ENCODE measurements at places on chromosomes 6 and 20.

DNA sequence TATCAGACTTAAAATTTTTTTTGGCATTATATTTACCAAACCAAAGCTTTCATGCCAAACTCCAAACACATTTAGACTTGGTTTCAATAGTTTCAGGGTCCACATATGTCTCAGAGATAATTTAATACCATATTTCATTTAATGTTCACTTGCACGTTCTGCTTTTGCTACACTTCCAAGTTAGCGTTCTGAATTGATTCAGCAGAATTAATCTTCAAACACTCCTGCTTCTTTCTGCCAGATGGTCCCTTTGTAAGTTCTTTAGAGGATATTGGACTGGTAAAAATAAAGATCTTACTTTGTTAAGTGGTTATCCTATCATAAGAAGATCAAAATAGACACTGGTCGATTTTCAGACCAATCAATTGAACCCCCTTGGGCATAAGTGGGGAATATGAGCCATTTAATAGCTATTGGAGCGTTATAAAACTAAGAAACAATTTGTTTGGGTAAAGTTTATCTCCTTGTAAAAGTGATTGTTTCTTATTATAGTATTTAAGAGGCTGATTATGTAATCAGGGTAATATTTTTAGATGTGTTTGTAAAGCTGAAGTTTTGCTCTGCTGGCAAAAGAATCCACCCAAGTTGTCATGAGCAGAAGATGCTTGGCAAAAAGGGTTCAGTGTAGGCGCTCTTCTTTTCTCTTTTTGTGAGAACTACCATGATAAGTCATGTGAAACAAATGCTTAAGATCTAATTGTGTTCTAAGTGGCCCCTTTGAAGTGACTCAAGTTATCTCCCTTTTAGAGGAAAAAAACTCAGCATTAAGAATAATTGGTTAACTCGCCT is 92.2 kb downstream of the MCHR2 start:
- no peak for DNase-seq

- no peak for DNase-seq
These were observed 6.8 kb downstream of the CGA start for GRCh38 chr6:87088076-87088475.

DNA sequence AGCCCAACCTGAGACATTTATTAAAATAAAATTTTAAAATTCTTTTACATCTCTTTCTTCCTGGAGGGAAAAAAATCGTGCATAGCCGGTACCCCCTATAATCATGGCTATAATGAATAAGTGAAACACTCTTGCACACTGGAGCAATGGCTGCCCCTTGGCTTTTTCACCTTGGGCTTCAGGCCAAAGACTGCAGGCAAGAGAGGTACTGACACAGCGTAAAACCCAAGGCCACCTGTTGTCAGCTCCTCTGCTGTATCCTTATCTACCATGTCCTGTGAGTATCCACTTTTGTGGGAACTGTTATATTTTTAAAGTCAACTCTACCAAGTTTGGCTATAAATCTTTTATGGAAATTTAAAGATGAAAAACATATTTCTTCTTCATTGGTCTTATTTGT is 23.0 kb upstream of the LY86 start:
- DNase-seq: no peak

DNA sequence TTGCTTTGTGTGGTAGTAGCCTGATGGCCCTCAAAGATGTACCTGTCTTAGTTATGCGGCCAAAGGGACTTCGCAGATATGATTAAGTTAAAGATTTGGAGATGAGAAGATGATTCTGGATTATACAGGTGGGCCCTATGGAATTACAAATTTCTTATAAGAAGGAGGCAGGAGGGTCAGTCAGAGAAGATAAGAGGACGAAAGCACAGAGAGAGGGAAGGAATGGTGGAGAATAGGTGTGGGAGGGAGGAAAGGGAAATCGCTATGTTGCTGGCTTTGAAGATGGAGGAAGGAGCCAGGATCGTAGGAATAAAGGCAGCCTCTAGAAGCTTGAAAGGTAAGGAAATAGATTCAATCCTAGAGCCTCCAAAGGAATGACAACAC is 1.2 kb upstream of the TSPYL1 start:
- DNase-seq: no peak

DNA sequence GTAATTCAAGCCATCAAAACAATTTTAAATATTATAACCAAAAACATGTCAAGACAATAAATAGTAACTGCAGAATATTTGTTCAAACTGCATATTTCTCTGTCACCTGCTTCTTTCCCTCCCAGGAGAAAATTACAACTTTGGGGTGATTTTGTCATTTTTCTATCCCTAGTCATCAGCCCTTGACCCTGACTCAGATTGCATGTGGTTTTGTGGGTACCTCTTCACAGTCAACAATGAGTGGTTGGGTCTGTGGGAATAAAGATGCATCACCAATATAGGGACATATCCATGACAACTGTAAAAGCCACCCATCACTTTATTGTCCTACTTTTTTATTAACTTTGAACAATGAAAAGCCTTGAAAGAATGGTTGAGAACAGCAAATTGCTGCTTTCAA is 7.3 kb downstream of the COL10A1 start:
- DNase-seq: no peak

DNA sequence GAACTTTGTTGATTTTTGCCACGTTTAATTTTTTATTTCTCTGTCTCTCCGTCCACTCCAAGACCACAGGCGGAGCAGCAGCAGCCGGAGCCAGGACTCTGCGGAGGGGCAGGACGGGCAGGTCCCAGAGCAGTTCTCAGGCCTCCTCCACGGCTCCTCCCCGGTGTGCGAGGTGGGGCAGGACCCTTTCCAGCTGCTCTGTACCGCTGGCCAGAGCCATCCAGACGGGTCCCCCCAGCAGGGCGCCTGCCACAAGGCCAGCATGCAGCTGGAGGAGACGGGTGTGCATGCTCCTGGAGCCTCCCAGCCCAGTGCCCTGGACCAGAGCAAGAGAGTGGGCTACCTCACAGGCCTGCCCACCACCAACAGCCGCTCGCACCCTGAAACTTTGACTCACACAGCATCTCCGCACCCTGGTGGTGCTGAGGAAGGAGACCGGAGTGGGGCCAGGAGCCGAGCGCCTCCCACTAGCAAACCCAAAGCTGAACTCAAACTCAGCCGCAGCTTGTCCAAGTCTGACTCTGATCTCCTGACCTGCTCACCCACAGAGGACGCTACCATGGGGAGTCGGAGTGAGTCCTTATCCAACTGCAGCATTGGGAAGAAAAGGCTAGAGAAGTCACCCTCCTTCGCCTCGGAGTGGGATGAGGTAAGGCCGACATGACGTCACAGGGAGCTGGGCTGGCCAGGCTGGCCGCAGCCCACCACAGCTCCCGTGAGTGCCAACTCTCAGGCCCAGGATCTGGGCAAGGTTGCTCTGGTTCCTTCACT is 123.5 kb downstream of the TCP11 start:
- no peak for DNase-seq

DNA sequence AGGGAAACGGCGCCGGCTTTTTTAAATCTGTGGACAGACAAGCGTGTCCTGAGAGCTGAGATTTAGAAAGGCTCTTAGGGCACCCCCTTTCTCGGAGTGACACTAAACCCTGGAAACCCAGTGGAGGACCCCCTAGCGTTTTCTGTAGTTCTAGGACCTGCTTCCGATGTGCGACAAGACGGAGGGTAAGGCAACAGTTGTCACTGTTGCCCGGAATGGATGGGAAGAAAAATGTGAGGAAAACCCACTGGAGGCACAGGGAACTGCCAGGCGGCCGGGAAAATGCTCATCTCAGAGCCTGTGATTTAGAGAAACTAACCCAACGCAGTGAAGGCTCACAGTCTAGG is 551 bp upstream of the ATP5F1E start:
- no peak for DNase-seq

DNA sequence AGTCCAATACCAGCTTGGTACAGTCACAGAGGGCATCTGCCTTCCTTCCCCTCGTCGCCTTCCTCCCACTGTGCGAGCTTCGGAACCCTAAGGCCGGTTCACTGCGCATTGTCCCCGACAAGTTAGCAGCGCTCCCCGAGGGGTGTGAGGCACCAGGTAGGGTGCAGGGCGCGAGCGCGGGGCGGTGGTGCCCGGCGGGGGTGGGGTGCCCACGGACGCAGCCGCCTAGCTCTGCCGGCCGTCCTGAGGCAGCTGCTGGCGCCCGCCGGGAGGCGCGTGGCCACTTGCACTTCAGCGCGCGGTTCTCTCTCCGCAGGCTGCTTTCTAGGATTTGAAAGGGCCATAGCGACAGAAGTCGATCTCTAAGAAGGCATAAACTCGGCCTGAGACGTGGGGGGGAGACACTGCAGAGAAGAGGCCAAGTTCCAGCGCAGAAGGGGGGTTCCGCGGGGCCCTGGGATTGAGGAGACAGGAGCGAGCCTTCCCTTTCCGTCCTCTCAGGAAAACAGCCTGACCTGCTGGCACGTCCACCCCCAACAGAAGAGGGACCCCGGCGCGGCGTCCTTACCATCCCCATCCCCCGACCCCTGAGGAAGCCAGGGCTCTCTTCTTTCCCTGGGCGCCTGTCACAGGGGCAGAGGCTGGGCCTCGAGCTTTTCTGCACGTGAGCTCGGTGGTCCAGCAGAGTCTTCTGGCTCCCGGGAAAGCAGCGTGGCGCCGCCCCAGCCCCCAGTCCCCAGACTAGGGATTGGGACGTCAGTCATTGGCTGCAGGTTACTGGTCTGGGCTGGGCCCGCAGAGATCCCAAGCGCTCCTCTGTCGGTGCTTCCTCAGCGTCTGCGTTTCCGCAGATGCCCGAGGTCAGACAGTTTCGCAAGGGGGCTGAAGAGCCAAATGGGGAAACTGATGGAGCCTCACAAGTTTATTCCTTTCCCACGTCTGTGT is 15.6 kb upstream of the PRDM13 start:
- no peak for DNase-seq

DNA sequence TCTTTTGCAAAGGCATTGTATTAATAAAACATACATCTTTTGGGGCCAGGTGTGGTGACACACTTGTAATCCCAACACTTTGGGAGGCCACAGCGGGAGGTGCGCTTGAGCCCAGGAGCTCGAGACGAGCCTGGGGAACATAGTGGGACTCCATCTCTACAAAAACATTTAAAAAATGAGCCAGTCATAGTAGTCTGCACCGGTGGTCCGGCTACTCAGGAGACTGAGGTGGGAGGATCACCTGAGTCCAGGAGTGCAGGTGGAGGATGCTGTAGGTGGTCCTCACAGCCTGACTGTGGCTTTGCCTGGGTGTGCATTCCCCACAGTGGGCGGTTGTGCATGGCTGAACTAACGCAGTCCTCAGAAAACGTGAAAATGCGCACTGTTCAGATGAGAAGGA is 162.5 kb downstream of the DLL1 start:
- DNase-seq: no peak

DNA sequence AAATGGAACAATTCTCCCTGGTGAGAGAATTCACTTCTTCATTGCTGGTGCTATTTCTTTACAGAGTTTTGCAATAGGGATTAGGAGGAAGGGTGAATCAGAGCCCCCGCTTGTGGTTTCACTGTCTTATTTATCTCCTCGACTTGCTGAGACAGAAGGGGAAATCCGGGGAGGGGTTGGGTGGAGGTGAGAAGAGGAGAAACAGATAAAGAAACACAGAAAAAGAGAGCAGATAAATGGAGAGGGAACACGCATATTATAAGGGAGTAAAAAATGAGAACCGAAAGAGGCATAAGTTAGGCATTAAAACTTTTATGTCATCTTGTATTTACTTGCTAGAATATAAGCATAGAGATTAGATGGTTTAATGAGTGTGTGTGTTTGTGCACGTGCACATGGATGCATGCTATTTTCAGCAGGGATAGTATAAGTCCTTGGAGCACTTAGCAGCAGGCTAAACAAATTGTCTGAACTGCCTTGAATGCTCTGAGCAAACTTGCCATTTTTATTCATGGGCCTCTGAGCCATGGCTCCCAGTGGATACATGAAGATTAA is 105.0 kb downstream of the OLIG3 start:
- peak; percentile 44 for DNase-seq

- no peak for DNase-seq
These were observed 112.3 kb downstream of the RCAN2 start for GRCh38 chr6:46378882-46379416.

GRCh38 chr6:36592221-36592655 is 1.9 kb upstream of the SRSF3 start:
- no peak for DNase-seq

- DNase-seq: no peak
These were observed 381.5 kb downstream of the TFAP2A start for GRCh38 chr6:10033223-10033829.

GRCh38 chr20:35436177-35436573 is 1.9 kb downstream of the GDF5 start:
- no peak for DNase-seq

DNA sequence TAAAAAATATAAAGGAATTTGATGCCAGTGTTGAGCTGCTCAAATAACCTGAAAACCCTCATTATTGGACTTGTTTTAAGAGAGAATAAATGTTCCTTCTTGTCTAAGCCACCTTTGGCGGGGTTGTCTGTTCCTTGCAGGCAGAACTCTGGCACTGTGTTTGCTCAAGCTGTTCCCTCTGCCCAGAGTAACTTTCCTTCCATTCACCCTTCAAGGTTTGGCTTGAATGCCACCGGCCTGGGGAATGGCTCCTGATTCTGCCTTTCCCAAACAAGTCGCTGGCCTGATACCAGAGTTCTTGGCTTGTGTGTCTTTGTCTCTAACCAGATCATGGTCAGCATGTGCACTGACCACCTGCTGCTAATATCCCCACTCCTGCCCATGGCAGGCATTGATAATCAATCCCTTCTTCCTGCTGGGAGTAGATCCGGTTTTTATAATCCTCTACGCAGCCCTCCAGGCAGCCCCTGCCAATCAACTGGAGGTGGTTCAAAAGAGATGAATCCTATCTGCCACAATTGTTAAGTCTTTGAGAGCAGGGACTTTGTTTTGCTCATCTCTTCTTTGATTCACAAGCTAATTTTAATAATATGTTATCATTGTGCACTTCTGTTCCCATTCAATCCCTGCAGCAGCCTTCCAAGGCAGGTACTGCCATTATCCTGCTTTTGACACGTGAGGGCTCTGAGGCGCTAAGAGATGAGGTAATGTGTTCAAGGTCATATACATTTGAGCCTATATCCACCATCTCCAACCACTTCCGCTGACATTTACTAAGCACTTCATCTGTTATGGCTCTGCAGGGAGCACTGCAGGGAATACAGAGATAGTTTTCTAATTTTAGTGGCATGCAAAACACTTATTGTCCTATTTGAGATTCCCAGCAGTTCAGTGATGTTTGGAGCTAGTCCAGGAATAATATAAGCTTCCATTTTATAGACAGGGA is 3.1 kb upstream of the CCM2L start:
- DNase-seq: no peak

DNA sequence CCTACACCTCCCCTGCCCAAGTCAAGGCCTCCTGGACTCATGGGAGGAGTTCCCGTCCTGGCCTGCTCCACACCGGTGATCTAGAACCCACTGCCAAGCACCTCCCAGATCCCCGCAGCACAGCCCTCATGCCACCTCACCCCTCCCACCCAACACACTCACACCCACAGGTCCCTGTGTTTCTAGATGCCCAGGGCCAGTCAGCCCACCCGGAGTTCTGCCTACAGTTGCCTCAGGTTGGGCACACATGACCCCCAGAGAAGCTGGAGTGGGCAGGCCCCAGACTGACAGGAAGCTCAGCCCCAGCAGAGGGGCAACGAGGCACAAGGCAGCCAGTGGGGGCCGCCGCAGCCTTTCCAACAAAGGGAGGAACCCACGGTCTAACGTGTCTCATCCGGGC is 29.6 kb downstream of the RRBP1 start:
- DNase-seq: no peak
